ENCODE measurements at places on chromosomes 2 and 18. TPM values are rescaled to one million over a fixed set of nuclear protein-coding genes. Genes with fewer than 3 reads are reported as not detected.

Gene LBX2
- 3.2 TPM for total RNA-seq

Gene PRKAG3
- not detected for total RNA-seq

Gene HOXD11
- not detected for total RNA-seq

Gene FAM228A
- total RNA-seq = 1.7 TPM

Gene LHCGR
- not detected for total RNA-seq

Gene GKN1
- total RNA-seq = 0.66 TPM

Gene SCN9A
- total RNA-seq = 9.1 TPM

Gene LONRF2
- 12.9 TPM for total RNA-seq

Gene INHA
- total RNA-seq = 2.0 TPM

Gene TMEM178A
- 97.7 TPM for total RNA-seq

Gene GPC1
- total RNA-seq = 15.7 TPM

GRCh38 chr2:176583607-176584006, 314.4 kb downstream of the MTX2 start:
- ATAC-seq = peak; percentile 24

DNA sequence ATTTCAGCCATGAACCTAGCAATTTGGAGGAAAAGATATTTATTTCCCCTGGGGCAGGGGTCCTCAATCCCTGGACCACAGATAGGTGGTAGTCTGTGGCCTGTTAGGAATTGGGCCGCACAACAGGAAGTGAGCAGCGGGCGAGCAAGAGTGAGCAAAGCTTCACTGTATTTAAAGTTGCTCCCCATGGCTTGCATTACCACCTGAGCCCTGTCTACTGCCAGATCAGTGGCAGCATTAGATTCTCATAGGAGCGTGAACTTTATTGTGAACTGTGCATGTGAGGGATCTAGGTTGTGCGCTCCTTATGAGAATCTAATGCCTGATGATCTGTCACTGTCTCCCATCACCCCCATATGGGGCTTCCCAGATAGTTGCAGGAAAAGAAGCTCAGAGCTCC, 127.6 kb downstream of the ICOS start:
- ATAC-seq = no peak

GRCh38 chr2:236705295-236706105, 135.9 kb downstream of the ACKR3 start:
- peak; percentile 17 for ATAC-seq

- ATAC-seq = no peak
These were observed 124.2 kb downstream of the UBE2E3 start for GRCh38 chr2:181104512-181105115.

- ATAC-seq = peak; percentile 32
These were observed 389.0 kb upstream of the ETAA1 start for GRCh38 chr2:67008155-67008554.

DNA sequence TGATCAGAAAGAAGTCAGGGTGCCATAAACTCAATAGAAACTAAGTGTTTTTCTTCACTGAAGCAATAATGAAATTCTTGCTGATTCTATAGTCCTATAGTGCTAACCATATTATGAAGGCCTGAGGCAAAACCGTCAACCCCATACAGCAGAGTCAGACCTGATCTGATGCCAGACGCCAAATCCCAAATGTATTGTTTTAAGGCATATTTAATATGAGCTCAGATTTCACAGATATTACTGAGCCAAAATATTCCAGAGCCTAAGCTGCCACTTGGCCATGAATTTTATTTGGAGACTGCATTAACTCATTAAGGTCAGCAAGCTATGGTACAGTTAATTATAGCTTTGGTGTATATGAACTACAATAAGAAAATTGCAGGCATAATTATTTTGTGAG, 53.4 kb downstream of the SCN1A start:
- ATAC-seq = no peak

- no peak for ATAC-seq
These were observed 200.9 kb downstream of the FAM210A start for GRCh38 chr18:13525381-13526029.

GRCh38 chr18:57447154-57447621, 12.0 kb downstream of the ONECUT2 start:
- ATAC-seq = peak; percentile 89

DNA sequence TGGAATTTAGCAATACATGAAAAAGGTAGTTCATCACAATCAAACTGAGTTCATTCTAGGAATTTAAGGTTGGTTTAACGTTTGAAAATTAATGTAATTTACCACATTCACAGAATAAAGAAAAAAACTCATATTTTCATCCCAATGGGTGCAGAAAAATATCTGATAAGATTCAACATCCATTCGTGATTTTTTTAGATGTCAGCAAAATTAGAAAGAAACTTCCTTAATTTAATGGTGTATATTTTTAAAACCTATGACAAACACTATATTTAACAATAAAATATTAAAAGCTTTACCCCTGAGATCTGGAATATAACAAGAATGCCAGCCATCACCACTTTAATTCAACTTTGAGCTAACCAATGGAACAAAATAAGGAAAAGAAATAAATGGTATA, 208.7 kb upstream of the CHAC2 start:
- no peak for ATAC-seq

DNA sequence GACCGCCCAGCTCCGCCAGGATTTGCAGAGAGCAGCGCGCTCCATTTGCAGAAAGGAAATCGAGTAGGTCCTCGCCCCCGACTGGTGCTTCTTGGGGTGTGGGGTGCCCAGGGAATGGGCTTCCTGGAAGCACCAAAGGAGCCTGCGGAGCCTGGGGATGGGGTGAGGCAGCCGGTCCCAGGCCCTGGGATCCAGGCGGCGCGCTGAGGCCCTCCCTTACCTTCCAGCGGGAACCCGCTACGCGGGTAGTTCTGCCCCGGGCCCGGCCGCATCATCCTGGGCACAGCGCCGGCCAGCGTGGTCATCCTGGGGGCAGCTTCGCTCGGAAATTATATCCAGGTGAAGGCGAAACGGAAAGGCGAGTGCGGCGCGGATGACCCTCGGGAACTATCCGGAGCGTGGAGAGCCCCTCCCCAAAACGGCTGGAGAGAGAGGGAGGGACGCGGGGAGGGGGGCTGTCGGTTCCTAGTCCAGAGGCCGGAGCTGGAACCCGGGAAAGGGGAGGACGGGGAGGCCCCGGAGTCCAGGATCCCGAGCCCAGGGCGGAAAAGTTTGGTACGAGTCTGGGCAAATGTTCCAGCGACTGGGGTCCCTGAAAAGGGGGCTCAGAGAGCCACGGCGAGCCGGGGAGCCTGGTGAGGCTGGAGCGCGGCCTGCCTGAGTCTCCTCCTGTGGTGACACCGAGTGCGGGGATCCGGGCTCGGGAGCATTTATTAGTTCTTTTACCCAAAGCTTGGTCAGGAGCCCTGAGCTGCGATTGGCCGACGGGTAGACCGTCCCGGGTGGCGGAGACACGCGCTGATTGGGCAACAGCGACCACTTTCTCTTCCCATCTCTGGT, at the start of gene PAX3:
PAX3 (minus strand) TSS at position 688 of the 840 bp plus-strand sequence; CDS start at position 305, 383 bp downstream.
- peak; percentile 78 for ATAC-seq

DNA sequence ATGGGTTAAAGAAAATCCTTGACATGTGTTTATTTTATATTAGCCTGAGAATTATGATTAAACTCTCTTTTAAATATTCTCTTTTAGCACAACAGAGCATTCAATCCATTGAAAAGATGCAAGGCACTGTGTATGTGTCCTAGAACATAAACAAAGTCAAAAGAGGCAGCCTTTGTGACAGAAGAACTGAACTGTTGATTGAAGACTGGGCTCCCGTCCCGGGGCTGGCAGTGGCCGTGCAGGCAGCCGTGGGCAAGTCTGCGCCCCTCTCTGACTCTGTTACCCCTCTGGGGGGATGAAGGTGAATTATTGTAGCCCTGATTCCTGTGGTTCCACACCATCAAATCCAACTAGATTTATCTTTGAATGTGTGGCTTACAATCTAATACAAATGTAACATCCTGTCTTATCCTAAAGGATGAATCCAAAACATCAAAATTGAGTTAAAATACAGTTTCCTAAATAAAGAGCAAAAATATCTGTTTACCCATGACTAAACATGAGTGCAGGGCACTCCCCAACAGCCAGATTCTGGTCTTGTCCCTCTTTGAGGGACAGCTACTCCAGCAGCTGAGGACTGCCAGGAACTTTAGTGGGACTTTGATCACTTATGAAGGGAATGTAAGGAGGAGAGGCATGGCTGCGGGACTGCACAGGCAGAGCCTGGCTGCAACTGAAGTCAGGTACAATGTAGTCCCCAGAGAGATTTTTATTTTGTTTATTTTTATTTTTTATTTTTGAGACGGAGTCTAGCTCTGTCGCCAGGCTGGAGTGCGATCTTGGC, 37.3 kb upstream of the SH3BP4 start:
- no peak for ATAC-seq

GRCh38 chr2:151919786-151920185, 91.6 kb upstream of the ARL5A start:
- ATAC-seq = no peak

DNA sequence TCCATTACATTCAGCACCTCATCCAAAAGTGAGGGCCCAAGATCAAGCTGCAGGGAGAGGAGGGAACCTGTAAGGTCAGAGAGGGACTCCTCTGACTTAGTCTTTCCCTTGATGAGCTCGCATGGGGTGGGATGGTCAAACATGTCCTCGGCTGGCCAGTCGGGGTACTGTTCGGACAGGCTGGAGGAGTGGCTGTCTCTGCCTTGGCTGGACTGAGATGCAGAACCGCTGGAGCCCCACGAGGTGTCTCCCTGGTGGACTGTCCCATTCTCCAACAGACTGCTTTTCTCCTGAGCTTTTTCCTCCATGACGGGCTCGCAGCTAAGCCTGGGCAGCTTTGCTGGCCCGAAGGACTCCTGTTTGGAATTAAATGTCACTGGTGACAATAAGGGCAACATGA, 25.6 kb downstream of the CDC42EP3 start:
- ATAC-seq = no peak

GRCh38 chr2:7829241-7829640, 852.6 kb upstream of the ID2 start:
- ATAC-seq = no peak

DNA sequence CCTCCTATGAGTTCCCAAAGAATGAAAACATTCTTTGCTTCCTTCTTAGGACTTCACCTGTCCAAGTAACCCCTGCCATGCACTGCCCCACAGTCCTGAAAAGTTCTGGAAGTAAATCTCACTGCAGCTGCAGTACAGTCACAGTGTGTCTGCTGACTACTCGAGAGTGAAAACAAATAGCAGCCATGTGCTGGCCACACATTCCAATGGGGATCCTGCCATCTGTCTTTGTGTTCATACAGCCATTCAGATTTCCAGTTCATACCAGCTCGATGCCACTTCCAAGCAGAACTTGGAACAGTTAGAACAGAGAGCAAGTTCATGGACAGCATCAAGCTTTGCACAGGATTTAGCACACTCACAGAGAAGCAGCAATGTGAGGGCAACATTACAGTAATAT, 629.9 kb upstream of the ACVR2A start:
- peak; percentile 79 for ATAC-seq

DNA sequence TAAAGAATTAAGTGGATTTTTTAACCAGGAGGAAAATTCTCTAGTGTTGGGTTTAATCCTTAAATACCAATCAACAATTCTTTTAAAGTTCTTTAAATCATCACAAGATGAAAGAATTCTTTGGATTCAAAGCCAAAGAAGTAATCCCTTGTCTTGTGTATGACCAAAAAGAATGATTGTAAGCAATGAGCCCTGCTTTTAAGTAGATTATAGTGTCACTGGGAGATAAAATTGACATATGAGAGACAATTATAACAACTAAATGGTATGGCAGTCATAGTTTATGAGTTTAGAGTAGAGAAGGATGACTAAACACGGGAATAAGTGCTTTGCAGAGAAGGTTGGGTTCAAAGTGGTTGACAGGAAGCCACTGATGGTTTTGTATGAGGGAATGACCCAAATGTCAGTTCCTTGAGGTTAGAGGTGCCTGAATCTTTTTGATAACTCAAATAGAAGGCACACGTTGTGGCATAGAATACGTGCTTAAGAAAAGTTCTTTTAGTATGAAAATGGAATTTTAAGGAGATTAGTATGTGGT, 199.6 kb upstream of the TCF4 start:
- ATAC-seq = no peak

- no peak for ATAC-seq
These were observed 48.9 kb upstream of the EMILIN2 start for GRCh38 chr18:2797951-2798350.

GRCh38 chr2:226073496-226074160, 674.1 kb downstream of the NYAP2 start:
- ATAC-seq = no peak

Measured in motor neuron (in vitro differentiated cells).